ENCODE measurements at places on chromosomes 3 and 15.

- peak; percentile 41 for DNase-seq
Measured at GRCh38 chr3:55860049-55860721, 373.1 kb upstream of the WNT5A start.

DNA sequence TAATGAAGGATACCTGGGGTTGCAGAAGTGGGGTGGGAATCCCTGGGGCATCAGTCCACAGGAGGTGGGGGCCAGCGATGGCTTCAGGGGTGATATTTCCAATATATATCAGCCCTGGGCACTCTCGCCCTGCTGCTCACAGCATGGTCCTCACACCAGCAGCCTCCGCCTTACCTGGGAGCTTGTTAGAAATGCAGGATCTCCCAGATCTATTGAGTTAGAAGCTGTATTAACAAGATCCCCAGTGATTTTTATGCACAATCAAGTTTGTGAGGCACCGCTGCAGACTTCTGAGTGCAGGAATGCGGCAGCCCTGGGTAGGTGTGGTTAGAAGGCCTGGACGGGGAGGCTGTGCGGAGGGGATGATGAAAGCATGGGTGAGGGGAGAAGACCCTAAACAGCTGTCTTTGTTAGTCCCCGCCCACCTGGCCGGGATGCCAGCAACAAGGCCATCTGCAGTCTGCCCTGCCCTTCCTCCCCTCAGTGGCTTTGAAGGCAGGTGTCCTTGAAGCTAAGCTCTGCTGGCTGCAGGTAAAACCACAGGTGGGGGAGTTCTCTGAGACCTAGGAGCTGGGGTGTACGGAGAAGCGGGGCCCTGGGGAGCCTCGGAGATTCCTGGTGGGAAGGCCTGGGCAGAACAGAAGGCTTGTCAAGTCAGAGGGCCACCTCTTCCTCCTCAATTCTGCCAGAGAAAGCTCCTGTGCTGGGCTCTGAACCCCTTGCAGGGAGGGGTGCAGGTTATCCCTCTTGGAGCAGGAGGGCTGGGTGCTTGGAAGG, 11.4 kb downstream of the FAM107A start:
- no peak for DNase-seq

DNA sequence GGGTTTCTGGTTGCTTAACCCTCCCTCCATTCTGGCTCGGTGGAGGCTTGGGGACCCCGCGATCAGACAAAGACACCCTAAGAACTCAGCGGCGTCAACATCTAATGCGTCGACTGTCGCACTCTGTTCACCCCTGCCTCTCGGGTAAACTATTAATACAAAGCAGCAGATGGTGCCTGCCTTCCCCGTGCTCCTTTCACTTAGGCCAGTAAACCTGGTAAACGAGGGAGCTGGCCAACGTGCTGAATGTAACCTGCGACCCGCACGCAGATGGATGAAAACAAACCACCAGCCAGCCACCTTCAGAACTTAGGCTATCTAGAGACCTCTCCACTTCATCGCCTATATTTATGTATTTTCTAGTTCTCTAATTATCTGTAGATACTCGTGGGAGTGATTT, 848 bp upstream of the CADPS start:
- DNase-seq: peak; percentile 53

DNA sequence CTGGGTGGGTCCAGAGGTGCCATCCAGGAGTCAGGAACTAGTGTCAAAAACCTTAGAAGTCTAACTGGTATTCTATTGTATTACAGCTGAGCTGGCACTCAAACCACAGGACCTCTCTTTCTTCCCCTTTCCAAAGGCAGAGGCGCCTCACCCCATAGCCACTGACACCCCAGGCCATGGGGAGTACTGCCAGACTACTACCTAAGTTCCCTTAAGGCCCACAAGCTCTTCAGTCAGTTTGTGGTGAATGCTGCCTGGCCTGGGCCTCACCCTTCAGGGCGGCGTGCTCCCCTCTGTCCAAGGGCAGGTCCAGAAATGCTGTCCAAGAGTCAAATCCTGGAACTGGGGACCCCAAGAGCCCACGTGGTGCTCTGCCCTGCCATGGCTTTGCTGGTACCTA, 43.0 kb upstream of the FGF7 start:
- DNase-seq: no peak

DNA sequence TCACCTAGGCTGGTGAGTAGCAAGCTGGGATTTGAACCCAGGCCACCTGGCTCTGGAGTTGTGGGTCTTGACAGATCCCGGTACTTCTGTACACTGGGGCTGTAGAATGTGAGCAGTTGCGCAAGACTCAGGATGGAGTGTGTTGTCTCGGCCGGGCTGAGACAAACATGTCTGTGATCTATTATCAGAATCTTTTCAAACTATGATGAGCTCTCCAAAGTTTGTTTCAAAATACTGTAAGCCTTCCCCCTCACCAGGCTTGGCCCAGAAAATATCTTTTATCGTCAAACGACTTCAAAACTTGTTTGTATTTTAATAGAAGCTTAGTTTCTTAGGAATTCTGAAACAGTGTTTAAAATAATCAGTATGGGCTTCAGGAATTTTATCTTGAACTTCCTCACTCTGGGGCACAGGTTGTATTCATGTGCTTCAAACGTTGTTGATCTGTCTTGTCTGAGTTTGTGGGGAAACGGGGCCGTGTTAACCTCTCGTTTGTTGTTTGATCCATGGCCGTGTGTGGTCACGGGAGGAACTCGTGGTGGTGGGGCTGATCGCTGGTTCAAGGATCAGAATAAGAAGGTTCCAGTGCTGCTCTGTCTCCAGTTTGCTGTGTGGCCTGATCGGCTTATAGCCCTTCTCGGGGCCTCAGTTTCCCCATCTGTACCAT, 40.3 kb upstream of the TFRC start:
- DNase-seq: no peak

DNA sequence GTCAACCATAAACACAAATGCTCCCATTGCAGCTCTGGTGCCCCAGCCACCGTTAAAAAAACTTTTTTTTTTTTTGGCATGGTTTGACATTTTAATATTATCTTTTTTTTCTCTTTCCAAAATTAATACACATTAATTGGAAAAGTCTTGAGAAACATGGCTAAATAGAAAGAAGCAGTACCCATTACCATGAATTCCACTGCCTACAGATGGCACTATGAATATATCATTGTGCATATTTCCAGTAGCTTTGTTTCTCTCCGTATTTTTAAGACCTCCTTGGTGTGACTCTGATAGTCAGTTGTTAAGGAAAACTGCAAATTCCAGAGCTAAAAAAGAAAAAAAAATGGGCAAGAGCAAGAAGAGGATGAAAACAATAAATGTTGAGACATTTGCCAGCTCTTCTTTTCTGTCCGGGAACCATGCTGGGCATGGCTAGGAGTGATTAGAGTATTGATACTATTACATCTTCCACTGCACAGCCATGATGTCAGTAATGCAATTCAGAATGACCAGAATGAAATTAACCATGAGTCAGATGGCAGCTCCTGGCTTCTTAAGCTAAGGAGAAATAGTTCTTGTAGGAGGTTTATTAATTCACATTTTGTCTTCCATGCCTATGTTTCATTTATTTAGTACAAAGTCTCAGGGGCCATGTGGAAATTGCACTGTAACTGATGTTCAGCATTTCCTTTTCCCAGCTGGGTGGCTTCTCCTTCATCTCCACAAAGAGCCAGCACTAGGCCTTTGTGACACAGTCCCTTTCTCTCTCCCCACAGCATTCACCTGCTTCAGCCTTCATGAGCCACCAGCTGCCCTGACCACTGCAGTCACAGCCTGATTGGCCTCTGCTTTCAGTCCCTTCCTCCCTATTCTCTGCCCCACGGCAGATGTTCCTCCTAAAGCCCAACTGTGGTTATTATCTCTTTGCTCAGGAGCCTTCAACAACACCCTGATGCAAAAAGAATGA, 31.8 kb downstream of the SLC7A14 start:
- DNase-seq: no peak

DNA sequence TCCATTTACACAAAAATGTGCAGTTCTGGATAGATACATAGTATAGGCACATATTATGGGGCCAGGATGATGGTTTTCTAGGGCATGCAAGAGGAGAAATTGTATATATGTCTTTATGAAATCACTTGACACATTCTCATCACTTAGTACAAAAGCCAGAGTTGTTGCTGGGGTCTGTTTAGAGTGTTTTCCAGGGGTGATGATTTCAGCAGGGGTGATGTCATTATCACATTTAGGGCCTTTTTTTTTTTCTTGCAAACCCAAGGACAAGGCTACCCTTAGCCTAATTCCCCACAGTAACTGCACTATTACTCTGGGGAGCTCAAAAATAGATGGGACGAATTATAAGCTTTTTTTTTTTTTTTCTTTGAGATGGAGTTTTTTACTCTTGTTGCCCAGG, 3.6 kb downstream of the ZNF589 start:
- DNase-seq: no peak

- DNase-seq: peak; percentile 79
Measured at GRCh38 chr15:96345560-96346399, 15.3 kb downstream of the NR2F2 start.

DNA sequence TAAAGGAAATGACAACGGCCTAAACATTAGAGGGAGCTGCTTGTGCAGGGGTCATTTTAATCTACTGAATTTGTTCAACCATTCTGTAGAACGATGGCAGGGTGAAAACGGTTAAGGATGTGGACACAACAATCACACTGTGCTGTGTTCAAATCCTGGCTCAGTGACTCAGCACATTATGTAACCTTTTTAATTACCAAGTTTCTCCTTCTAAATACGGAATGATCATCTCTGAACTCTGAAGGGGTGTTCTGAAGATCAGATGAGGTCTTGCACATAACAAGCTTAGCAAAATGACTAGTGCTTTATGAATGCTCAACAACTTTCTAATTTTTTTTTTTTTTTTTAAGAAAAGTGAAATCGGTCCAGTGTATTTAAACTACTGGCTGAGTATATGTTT, 592.8 kb downstream of the FOXP1 start:
- no peak for DNase-seq

- no peak for DNase-seq
Measured at GRCh38 chr15:91291673-91292072, 191.6 kb downstream of the SV2B start.

DNA sequence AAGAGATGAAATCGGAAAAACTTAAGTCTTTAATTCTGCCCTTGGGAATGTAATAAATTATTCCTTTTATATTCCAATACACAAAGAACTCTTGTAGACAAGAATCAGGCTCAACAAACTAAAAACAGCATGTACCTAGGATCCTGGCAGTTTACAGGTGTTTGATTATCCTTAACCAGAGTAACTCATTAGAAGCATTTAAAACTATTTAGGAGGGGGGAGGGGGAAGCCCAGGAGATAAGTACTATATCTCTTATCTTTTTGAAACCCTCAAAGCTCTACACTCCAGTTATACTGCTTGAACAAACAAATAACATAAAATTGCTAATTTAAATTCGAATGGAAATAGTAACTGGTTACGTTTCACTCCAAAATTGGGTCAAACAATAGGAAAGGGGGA, 1.9 kb downstream of the CNBP start:
- DNase-seq: no peak

- DNase-seq: no peak
Measured at GRCh38 chr3:11629716-11630115, 14.0 kb downstream of the VGLL4 start.

- no peak for DNase-seq
Measured at GRCh38 chr15:78120523-78120922, 10.7 kb downstream of the CIB2 start.

- no peak for DNase-seq
Measured at GRCh38 chr15:85419161-85419560, 38.8 kb downstream of the AKAP13 start.

DNA sequence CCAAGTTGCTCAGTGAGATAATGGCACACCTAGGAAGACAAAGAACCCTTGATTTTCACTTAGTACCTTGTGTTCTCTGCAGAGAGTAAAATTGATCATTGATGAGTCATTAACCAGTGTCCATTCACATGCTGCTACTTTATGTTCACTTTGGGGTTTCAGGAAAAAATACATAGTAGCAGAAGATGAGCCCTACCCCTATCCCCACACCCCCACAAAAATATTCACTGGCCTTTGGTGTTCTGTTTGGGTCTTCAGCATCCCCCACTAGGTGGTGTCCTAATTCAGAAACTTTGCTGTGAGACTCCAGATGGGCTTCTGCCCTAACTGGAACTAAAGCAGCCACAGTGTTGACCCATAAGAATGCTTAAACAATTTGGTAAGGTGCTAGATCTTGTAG, 178.8 kb downstream of the KLHL25 start:
- DNase-seq: no peak

GRCh38 chr3:81692766-81693165, 68.7 kb downstream of the GBE1 start:
- no peak for DNase-seq

- no peak for DNase-seq
Measured at GRCh38 chr3:149020196-149020838, 29.0 kb downstream of the GYG1 start.

DNA sequence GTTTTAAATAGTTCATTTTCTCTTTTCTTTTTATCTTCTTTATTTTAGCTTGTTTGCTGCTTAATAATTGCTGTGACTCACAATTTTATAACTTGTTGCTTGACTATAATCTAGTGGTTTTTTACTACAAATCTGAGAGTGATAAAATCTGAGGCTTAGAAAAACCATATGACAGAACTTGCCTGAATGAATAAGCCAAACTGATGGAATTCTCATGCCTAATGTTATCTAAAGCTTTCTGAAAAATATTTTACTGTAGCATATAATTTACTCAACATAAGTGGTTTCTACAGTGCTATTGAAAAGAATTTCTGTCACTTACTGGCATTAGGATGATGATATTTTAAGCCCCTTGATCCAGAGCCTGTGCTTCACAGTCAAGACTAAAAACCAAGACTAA, 175.1 kb downstream of the VGLL3 start:
- no peak for DNase-seq

DNA sequence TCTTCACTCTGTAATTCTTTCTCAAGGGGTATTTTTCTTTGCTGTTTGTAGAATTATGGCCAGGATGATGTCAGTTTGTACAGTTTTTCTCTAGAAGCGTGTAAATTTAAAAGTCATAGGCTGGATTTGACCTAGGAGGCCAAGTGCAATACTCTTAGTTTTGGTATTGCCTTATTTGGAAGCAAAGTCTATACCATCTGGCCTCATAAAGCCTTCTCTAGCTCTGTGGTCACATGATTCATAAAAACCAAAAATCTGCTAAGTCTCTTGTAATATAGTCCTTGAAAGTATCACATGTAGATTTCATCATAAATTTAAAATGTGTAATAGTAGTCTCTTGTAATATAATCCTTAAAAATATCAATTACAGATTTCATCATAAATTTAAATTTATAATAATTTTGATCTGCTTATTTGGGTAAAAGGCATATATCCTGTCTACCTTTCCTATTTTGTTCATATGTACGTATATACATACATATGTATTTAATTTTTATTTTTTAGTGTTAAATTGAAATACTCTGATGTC, 25.6 kb downstream of the TEX9 start:
- DNase-seq: no peak

DNA sequence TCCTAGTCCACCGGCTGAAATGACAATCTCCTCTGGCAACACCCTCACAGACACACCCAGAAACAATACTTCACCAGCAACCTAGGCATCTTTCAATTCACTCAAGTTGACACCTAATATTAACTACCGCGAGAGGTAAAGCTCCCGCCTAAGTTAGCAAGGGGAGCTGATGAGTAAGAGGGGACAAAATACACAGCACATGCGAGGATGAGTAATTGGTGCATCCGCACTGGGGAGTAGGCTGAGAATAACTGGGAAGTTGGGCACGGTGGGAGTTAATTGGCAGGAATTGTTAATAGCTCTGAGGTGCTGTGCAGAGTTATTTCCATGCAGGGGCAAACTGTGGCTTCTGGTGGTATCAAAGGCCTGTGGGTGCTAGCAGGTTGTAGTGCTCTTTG, 14.5 kb upstream of the PLD1 start:
- no peak for DNase-seq

GRCh38 chr3:42702982-42703694, 540 bp upstream of the HHATL start:
- no peak for DNase-seq

GRCh38 chr15:63522225-63522578, 17.8 kb downstream of the USP3 start:
- DNase-seq: no peak
